A549 treated with GW870086 at 1 μM for 4 hours (cell line): ENCODE measurements at places on chromosomes 12 and 14. TPM values are rescaled to one million over a fixed set of nuclear protein-coding genes. Genes with fewer than 3 reads are reported as not detected.

Gene KRT75
- 0.08 to 0.26 TPM (median 0.10 TPM) in 5 replicates for total RNA-seq

Gene KRT79
- total RNA-seq, result 0.09 to 0.20 TPM in 2 of 5 replicates, not detected in the others

Gene SLC11A2
- total RNA-seq, result 15.0 to 24.1 TPM (median 22.6 TPM) in 5 replicates

Gene USP44
- total RNA-seq, result 0.07 to 0.25 TPM (median 0.21 TPM) in 5 replicates

Gene VWF
- 0.10 to 0.27 TPM (median 0.17 TPM) in 5 replicates for total RNA-seq

Gene KRAS
- total RNA-seq, result 9.4 to 17.7 TPM (median 15.3 TPM) in 5 replicates

Gene DCN
- total RNA-seq, result 0.09 to 0.21 TPM in 2 of 5 replicates, not detected in the others

Gene RASAL1
- 0.24 to 0.85 TPM (median 0.30 TPM) in 5 replicates for total RNA-seq

Gene SSPN
- total RNA-seq, result 0.25 to 1.1 TPM (median 0.77 TPM) in 5 replicates

Gene LAG3
- total RNA-seq, result 0.94 to 2.1 TPM (median 1.5 TPM) in 5 replicates

Gene RHOJ
- total RNA-seq, result not detected in 5 replicates

Gene TAS2R10
- total RNA-seq, result not detected in 5 replicates

Gene SYNDIG1L
- total RNA-seq, result not detected in 5 replicates

Gene DTX1
- total RNA-seq, result 0.41 to 0.56 TPM (median 0.50 TPM) in 5 replicates
